ENCODE measurements at places on chromosomes 6 and 20.

GRCh38 chr6:163705923-163706322, 291.4 kb downstream of the QKI start:
- no peak for DNase-seq
- no peaks in the 10 kb centered on the region for H3K36me3 ChIP-seq
- no peak overlapping the region for H3K4me3 ChIP-seq
- H3K4me1 ChIP-seq, result no peaks in the 10 kb centered on the region

DNA sequence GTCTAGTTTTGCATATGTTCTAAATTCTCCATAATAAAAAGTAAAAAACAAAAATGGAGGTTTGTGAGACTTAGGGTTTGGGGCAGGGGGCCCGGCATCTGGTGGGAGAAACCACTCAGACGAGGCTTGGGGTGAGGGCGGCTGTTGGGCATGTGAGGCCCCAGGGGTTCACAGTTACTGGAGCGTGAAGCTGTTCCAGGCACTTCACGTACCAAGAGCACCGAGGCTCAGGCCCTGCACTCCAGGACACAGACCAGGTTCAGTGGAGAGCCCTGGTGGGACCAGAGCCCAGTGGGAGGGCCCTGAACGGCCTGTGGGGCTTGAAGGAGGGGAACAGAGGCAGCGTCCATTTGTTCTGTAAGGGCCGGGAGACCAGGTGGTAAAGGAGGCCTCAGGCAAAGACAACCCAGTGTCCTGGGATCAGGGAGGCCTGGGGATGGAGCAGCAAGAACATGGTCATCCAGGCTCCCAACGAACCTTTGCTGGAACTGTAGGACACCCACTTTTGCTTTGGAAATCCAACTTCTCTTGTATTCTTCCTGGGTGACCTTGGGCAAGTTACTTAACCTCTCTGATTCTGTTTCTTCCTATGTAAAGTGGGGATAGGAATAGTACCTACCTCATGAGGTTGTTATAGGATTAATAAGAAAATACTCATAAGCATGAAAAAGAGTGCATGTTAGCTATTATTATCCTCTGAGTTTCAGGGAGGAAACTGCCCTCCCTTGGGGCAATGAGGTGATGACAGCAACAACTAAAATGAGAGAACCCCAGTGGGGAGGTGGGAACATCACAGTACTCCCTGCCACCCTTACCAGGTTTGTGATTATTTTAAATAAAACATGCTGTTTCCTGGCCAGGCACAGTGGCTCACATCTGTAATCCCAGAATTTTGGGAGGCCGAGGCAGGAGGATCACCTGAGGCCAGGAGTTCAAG, 1.1 kb upstream of the FGD2 start:
- H3K27me3 ChIP-seq, result no peaks in the 10 kb centered on the region
- DNase-seq, result no peak
- no peak overlapping the region for H3K27ac ChIP-seq
- peaks cover 7% of the 10 kb centered on the region for H3K4me1 ChIP-seq
- no peak overlapping the region for H3K4me3 ChIP-seq

DNA sequence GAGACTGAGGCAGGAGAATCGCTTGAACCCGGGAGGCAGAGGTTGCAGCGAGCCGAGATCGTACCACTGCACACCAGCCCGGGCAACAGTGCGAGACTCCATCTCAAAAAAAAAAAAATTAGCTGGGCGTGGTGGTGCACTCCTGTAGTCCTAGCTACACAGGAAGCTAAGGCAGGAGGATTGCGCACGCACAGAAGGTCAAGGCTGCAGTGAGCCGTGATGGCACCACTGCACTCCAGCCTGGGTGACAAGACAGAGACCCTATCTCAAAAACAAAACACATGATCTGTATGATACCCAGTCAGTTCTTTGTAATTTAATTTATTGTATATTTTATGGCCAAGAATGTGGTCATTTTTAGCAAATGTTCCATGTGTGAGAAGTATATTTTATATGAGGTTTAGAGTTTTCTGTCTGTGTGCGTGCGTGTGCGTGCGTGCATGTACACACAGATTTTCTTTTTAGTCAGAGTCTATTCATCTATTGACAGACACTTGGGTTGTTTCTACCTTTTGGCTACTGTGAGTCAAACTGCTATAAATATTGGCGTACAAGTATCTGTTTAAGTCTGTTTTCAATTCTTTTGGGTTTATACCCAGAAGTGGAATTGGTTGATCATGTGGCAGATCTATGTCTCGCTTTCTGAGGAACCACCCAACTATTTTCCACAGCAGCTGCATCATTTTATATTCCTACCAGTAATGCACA, 22.2 kb upstream of the MYL9 start:
- H3K27ac ChIP-seq, result no peak overlapping the region
- DNase-seq, result no peak
- no peak overlapping the region for H3K4me3 ChIP-seq
- no peaks in the 10 kb centered on the region for H3K27me3 ChIP-seq
- no peaks in the 10 kb centered on the region for H3K36me3 ChIP-seq
- no peaks in the 10 kb centered on the region for H3K4me1 ChIP-seq

DNA sequence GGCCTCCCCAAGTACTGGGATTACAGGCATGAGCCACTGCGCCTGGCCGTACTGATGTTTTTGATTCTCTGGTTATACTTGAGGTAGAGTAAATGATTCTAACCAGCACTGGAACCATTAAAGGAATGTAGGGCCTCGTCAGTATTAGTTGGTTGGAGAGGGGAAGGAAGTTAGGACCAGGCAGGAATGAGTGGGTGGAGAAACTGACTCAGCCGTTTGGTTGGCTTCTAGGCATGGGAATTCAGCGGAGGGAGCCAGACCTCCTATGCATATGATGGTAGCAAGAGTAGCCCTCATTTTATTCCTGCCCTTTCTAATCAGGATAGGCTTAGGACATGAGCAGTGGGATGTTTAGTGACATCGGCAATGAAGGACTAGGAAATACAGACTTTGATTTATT, 19.0 kb upstream of the SERINC3 start:
- H3K4me3 ChIP-seq, result no peak overlapping the region
- H3K36me3 ChIP-seq, result no peaks in the 10 kb centered on the region

Data from activated naive CD8-positive, alpha-beta T cell treated with anti-CD3 and anti-CD28 coated beads for 36 hours (primary cell).